Mammary epithelial cell (primary cell): ENCODE measurements at places on chromosomes 12 and 14. TPM values are rescaled to one million over a fixed set of nuclear protein-coding genes. Genes with fewer than 3 reads are reported as not detected.
A peak's percentile ranks its signal among the peaks of the same experiment; 100 is the strongest.

The KLHDC1 gene
- polyA plus RNA-seq: 0.03 TPM

DNA sequence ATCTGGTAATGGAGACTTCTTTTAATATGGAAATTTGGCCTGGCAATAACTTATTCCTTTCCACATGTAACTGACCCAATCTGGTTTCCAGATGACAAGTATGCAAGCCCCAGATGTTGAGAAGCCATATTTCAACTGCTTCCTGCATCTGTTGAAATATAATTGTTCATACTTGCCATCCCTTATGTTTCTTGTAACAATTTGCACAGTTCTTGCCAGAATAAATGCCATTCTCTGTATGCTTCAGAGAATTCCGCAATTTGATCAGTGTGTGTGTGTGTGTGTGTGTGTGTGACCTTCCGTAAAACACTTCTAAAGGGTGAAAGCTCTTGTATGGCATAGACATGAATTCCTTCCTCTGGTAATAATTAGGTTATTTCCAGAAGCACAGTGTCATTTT is 1.8 kb upstream of the CLEC2A start:
- DNase-seq: no peak

The ADAMTS20 gene
- not detected for polyA plus RNA-seq

The FNTB gene
- 17.0 TPM for polyA plus RNA-seq

DNA sequence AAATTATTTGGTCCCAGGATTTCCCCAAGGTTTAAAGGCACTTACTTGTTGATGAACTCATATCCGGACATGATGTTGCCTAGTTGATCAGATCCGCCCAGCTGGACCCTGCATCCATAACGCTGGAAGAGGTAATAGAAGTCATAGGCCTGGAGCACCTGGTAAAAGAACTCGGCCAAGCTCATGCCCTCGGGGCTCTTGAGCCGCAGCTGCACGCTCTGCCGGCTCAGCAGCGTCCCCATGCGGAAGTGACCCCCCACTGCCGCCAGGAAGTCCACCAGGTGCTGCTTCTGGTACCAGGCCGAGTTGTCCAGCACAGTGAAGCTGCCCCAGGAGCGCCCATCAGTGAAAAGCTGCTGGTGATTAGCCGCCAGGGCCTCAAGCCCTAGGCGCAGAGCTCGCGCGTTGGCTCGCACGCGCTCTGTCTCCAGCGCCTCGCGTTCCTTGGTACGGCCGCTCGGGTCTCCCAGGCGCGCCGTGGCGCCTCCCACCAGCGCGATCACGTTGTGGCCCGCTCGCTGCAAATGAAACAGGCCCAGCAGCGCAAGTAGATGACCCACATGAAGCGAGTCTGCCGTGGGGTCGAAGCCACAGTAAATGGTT is 545 bp downstream of the YARS2 start:
- peak; percentile 96 for DNase-seq

The VRTN gene
- polyA plus RNA-seq: not detected

The EML5 gene
- polyA plus RNA-seq: 0.69 TPM
